Left lobe of liver (tissue), 2 donors: ENCODE measurements at places on chromosomes 3 and 15. TPM values are rescaled to one million over a fixed set of nuclear protein-coding genes. Genes with fewer than 3 reads are reported as not detected.
A peak's percentile ranks its signal among the peaks of the same experiment; 100 is the strongest.

GRCh38 chr3:135987661-135988060 lies 22.1 kb downstream of the PPP2R3A start:
- no peak for DNase-seq

Gene CACNA2D3
- total RNA-seq = 0.10 TPM

GRCh38 chr3:8301977-8302735 lies 199.5 kb upstream of the LMCD1 start:
- DNase-seq = no peak

Gene RASGRP1
- total RNA-seq = 0.28 TPM

- DNase-seq = no peak
These were observed 271.7 kb downstream of the PDZRN3 start for GRCh38 chr3:73352841-73353645.

Gene LDHAL6B
- total RNA-seq = not detected

- no peak for DNase-seq
These were observed 729.9 kb downstream of the MECOM start for GRCh38 chr3:168933614-168934013.

DNA sequence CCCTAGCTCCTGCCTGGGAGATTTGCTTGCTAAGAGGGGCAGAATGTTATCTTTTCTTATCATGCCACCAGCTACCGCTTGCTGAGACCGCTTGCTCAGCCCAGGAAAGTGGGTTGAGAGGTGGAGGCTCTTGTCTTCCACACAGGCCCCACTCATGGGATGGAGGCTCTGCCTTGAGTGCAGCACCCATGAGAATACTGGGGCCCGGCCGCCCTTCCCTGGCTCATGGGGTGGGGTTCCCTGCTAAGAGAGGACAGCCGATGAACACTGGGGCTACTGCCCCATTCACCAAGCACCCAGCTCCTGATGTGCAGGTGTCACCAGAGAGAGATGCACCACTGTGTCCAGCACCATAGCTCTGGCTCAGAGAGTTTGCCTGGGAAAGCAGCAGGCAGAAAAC lies 55.2 kb downstream of the HMCES start:
- DNase-seq = no peak

GRCh38 chr15:51724199-51724598 lies 13.3 kb downstream of the LYSMD2 start:
- no peak for DNase-seq

- DNase-seq = no peak
These were observed 52.4 kb downstream of the IL20RB start for GRCh38 chr3:137010137-137010536.

DNA sequence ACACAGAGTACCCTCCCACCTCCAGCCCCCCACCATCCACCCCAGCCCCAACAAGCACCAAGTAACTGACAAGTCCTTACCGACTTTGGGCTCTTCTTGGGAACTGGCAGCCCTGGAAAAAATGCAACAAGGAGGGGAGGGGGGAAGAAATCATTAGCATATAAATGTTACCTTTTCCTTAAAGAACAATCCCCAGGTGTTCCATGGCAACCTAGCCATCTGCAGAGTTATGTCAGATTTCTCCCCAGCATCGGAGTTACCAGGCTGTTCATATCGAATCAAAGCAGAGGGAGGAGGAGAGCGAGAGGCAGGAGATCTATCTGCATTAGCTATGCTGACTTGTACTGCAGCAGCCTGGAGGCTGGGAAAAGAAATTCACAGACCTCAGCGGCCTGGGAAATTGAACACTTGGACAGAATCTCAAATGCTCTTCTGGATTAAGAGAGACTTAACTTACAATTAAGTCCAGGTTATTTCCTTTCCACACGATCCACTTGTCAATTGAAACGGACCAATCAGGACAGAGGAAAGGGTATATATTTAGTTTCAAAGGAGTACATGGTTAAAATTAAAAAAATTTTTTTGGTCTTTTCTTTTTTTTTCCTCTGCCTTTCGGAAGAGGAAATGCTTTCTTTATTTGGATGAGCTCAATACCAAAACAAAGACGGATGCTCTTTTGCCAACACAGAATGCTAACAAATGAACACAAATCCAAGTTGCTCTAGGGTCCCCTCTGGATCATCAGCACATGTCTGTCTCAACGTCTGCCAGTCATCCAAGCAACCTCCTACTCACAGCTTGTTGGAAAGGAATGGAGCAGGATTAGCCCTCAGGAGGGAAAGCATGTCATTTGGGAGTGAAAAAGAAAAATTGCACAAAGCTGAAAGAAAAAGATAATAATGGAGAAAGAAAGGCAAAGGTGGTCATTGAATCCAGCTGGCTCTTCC lies 637.1 kb downstream of the MAGI1 start:
- DNase-seq = no peak

Gene GOLGA8M
- total RNA-seq = 6.8 TPM

- no peak for DNase-seq
These were observed 43.8 kb upstream of the FBXL22 start for GRCh38 chr15:63553388-63553791.

DNA sequence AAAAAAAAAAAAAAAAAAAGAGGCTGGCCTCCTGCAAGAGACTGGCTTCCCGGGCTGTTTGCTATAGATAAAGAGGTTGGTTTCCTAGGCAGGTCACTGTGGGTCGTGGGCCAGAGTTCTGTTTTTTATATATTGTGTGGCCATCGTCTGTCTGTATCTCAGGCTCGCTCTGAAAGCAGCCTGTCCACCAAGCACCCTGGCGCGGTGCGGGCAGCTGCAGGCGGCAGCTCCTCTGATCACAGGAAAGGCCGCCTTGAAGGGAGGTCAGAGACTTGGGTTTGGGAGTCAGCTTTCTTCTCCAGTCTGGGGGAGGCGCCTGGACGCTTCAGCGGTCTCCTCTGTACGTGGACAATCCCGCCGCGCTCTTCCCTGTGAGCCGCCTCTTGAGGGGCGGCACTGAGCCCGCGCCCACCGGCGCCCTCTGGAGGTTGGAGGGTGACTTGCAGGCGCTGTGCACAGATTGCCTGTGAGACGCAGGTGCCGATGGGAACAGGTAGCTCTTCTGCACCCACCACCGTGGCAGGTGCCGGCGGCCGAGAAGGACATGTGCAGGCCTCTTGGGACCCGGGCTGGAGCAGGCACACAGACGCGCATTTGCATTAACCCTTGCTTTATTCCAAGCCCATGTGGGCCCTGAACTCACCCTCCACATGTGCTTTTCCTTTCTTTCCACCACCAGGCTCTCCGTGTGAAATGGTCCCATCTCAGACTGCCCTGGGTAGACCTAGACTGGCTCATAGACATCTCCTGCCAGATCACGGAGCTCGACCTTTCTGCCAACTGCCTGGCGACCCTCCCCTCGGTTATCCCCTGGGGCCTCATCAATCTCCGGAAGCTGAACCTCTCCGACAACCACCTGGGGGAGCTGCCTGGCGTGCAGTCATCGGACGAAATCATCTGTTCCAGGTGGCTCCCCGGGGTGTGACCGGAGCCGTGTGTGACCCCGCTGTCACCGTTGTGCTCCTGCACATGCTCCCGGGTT lies 89.3 kb downstream of the LRRK1 start:
- DNase-seq = peak; percentile 85

Gene ZNF660
- total RNA-seq = 0.30 TPM

DNA sequence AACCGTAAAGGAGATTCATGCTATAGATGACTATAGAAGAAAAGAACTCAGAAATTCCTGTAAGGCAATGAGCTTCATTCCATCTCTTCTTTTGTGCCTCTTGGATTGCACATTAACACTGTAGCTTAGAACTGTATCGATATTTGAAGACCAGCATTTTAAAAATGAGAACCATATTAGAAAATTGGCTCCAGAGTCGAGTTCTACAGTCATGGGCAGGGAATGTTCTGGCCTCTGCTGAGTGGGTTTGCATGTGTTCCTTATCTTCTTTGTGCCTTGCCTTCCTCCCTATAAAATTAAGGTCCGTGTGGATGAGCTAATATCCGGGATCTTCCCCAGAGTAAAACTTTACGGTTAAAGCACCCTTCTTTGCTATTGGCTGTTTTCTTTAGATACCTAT lies 77.4 kb upstream of the PLCL2 start:
- DNase-seq = no peak

- no peak for DNase-seq
These were observed 17.3 kb downstream of the RNF168 start for GRCh38 chr3:196486263-196486662.

- DNase-seq = no peak
These were observed 607.9 kb upstream of the KCNMB2 start for GRCh38 chr3:177928172-177928873.

Gene LAMB2
- total RNA-seq = 172 TPM
